NCI-H526 (cell line): ENCODE measurements at places on chromosomes 2 and 18.

DNA sequence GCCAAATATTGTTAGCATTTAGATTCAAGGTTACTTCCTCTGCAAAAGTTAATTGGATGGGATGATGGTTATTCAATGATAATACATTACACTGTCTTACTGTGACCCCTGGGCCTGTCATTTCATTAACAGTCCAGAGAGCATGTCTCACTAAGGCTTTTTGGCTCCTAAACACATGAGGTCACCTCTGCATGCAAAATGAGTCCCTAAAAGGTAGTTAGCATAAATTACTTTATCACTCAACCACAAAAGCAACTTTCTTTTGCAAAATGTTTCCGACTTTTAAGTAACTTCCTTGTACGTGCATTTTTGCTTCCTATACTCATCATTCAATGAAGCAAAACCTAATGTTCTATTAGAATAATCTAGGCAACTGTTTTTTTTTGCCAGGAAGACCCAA, 16.8 kb upstream of the AGFG1 start:
- no peak for DNase-seq

DNA sequence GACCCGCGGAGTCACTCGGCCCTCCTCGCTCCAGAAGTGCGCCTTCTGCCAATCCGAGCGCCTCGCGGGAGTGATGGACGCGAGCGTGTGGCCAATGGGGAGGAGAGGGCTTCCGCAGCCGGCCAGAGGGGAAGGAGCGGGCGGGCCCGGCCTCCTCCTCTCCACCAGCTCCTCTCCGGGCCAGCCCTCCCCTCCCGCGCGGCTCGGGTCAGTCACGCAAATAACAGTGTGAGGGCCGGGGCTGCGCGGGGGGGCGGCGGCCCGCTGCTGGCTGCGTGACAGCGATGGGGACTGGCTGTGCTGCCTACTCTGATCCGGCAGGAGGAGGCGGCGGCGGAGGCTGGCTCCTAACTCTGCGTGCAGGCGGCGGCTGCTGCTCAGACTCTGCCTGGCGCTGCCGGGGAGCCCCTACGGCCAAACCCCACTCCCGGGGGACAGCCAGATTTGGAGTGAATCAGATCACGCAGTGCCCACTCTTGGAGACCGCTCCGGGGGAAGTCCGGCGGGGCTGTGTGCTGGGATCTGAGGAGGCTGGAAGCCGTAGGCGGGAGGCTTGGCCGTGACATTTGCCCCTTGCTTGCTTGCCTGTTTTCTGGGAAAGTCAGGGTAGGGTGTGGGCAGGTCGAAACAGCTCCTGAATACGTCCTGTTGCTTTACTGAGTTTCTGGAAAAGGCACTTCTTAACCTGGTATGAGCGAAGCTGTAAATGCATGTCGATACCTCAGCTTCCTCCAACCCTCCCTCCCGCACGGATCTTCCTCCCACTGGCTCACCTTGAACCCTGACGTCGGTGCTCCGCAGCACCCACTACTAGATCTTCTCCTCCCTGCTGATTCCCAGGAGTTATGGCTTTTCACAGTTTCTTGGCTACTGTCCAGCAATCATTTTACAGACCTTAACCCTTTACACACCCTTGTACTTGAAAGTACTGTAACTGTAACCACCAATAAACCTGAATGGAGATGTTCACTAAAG, 97.9 kb upstream of the SERTAD2 start:
- peak; percentile 78 for DNase-seq

- DNase-seq: no peak
Observed at GRCh38 chr2:118665784-118666529, 181.5 kb downstream of the EN1 start.

GRCh38 chr2:39660612-39661236, 5.0 kb upstream of the TMEM178A start:
- no peak for DNase-seq

DNA sequence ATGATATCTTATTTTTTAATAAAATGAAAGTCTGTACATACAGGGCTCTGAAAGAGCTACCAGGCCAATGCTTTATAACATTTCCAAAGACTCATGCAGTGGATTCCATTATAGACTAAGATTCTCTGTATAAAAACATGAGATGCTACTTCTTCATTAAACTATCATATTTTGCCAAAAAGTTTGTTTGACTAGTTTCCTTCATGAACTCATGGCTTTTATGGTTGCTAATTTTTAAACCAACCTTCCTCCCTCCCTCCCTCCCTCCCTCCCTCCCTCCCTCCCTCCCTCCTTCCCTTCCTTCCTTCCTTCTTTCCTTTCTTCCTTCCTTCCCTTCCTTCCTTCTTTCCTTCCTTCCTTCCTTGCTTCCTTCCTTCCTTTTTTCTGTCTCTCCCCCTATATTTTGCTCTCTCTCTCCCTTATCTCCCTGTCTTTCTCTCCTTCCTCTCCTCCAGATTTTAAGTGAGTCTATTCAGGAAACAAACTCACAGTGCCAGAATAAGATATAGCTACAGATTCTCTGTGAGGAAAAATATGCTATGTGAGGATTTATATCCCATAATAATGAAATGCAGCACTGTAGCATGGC, 961.5 kb upstream of the ZEB2 start:
- no peak for DNase-seq

DNA sequence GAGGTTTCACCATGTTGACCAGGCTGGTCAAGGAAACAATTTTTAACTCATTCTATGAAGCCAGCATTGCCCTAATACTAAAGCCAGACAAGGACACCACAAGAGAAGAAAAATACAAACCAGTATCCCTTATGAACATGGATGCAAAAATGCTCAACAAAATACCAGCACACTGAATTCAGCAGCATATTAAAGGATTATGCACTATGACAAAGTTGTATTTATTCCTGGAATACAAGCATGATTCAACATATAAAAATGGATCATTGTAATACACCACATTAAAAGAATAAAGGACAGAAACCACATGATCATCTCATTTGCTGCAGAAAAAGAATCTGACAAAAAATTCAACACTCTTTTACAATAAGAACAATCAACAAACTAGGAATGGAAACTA, 138.7 kb downstream of the RAB3GAP1 start:
- no peak for DNase-seq

- DNase-seq: no peak
Observed at GRCh38 chr2:122670897-122671296, 915.4 kb downstream of the TSN start.

DNA sequence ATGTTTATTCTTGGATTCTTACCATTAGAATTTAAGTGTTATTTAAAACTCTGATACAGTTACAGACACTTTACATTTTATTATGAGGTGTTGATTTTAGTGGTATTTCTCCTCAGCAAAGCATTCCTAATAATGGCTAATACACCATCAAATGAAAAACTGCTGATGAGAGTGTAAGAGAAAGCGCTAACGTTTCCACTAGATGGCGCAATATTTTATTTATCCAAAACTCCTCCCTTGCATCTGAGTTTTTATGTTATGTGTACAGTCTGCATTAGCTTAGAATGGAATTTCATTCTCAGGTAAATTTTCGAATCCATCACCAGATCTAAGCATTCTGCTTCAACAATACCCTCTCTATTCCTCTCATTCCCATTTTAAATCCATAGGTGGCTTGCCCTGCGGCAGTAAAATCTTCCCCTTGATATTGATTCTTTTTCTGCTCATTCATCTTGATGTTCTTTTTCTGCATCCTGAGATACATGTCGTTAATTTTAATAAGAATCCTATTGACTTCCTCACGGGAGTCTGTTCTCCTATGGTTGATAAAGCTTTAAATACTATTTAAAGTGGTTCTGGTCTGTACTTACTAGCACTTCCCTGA, 53.9 kb downstream of the PRKRA start:
- DNase-seq: peak; percentile 65

DNA sequence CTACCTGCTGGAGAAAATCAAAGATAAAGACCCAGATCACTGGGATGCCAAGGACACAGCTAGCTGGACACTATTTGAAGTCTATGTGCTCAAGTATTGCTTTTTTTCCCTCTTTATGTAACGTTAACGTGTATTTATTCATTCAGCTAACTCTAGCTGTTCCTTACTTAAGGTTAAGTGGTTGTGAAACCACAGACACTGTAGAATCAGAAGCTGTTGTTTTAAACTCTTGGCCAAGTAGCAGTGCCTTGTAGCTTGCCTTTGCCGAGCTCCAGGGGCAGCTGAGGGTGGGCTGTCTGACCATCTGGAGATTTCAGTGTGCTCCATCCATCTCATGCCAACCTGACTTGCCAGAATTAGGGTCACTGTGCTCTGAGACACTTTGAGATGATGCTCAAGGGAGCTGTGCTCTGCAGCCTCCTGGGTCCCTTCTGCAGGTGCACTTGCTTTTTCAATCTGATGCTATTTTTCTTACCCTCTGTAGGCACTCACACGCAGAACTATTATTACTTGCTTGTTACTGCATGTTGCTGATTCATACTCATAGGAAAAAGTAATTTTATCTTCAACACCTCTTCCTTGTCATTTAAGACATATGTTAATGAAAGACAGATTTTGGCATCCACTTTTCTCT, 116.2 kb downstream of the METTL8 start:
- no peak for DNase-seq

DNA sequence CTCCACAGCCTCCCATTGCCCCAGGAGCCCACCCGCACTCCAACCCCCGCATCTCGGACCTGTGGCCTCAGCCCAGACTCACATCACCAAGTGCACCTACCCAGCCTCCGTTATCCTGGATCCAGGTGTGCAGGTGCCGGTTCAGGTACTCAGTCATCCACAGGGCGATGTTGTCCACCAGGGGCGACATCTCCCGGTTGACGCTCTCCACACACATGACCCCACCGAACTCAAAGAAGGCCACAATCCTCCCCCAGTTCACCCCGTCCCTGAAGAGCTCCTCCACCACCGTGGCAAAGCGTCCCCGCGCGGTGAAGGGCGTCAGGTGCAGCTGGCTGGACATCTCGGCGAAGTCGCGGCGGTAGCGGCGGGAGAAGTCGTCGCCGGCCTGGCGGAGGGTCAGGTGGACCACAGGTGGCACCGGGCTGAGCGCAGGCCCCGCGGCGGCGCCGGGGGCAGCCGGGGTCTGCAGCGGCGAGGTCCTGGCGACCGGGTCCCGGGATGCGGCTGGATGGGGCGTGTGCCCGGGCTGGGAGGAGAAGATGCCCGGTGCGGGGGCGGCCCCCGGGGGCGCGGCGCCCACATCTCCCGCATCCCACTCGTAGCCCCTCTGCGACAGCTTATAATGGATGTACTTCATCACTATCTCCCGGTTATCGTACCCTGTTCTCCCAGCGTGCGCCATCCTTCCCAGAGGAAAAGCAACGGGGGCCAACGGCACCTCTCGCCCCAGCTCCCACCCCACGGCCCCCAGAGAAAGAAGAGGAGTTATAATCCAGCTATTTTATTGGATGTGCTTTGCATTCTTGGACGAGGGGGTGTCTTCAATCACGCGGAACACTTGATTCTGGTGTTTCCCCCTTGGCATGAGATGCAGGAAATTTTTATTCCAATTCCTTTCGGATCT, 1.3 kb downstream of the BCL2 start:
- peak; percentile 97 for DNase-seq

- DNase-seq: peak; percentile 69
Observed at GRCh38 chr2:47321411-47322031, 81.4 kb upstream of the MSH2 start.

- DNase-seq: peak; percentile 37
Observed at GRCh38 chr18:864872-865273, 39.8 kb upstream of the ADCYAP1 start.

DNA sequence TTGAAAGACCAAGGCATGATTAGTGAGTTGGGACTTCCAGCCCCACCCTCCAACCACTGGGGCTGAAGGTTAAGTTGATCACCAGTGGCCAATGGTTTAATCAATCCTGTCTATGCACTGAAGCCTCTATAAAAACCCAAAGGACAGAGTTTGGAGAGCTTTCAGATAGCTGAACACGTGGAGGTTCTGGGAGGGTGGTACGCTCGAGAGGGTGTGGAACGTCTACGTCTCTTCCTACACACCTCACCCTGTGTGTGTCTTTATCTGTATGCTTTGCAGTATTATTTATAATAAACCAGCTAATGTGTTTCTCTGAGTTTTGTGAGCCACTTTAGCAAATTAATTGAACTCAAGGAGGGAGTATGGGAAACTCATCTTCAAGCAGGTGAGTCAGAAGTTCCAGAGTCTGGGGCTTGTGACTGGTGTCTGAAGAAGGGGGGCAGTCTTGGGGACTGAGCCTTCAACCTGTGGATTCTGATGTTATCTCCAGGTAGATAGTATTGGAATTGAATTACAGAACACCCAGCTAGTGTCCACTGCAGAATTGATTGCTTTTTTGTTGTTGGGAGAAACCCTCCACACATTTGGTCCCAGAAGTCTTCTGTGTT, 20.3 kb downstream of the ACTR3 start:
- no peak for DNase-seq

DNA sequence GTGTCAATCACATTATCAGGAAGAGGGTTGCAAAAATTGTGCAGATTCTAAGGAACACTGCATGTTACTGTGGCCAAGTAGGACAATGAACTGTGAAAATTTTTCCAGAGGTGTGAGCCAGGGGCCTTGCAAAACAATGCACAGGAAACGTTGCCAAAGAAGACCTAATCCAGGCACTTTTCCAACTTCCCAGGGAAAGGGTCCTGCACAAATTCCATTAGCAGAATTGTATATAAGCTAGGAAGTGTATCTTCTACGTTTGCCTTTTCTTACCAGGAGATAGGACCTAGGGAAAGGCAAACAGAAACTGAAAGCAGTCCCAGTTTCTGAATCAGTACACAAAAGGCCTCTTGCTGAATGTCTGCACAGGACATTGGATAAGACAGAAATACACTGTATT, 1888.3 kb upstream of the CELF4 start:
- no peak for DNase-seq

GRCh38 chr2:65427532-65427931, 4.9 kb downstream of the SPRED2 start:
- DNase-seq: no peak

- DNase-seq: no peak
Observed at GRCh38 chr18:25146512-25146910, 205.5 kb downstream of the ZNF521 start.

DNA sequence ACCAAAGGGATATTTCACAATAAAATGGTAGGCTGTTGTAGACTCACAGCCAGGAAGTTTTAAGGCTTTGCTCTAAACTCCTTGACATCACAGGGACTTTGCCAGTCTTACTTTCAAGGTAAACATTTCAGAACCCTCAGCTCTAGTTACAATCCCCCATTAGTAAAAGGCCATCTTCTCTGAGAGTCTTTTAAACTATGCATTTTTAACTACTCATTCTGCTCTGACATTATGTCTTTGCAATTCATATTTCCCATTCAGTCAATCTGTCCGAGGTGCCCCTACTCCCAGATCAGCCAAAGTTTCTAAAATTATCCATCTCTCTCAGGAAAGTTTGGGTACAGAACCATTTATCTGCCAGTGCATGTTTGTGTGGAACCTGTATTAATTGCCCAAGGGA, 1094.1 kb downstream of the TDRD15 start:
- DNase-seq: no peak

GRCh38 chr2:8486141-8486540, 195.7 kb upstream of the ID2 start:
- DNase-seq: no peak

DNA sequence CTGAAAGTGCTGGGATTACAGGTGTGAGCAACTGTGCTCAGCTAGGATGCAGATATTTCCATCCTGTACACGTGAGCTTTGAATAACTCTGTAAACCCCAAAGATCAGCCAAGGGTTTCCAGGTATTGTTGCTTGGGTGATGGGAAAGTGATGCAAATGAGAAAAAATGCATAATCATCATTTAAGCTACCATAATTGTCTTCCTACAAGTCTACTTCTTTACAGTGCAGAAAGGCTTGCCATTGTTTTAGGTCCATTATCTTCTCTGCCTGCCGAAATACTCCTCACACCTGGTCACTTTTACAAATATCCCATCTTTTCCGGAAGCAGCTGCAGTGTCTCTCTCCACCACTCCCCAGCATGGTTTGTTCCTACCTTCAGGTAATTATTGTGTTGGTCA, 259.8 kb upstream of the CCDC68 start:
- peak; percentile 31 for DNase-seq
